ENCODE measurements at places on chromosomes 7 and 10.

GRCh38 chr10:128030498-128031072, 95.6 kb downstream of the MKI67 start:
- no peak overlapping the region for H3K4me3 ChIP-seq
- no peaks in the 10 kb centered on the region for H3K27me3 ChIP-seq
- H3K4me1 ChIP-seq: peaks cover 15% of the 10 kb centered on the region

DNA sequence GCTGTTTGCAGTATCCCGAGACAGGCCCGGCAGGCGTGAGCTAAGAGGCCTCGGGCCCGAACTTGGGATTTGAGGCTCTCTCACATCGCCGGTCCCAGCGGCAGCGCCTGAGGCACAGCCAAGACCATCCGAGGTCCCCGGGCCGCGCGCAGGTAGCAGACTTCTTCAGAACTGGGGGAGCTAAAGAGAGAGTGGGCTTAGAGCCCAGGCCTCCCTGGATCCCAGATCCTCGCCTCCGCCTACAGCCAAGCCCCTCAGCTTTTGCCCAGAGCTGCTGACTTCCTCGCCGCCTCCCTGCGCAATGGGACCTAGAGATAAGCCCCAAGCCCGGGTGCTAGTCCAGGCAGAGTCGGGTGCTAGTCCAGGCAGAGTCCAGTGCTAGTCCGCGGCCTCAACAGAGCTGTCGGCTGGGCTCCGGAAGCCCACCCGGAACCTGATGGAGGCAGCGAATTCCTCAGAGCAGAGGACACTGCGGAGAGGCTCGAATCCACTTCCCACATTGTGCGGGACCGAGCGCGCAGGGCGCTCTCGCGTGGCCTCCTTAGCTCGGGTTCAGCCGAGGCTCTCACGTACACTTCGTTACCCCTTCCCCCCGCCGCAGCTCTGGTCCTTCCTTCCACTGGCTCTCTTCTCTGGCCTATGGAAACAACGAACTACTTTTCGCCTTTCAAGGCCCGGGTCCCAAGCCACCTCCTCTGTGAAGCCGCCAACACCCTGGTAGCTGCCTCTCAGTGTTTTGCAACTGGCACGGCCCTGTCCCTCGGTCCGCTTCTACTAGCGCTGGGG, 5.8 kb downstream of the LBX1 start:
- H3K27me3 ChIP-seq: peaks cover 69% of the 10 kb centered on the region
- no peak overlapping the region for H3K4me3 ChIP-seq
- no peaks in the 10 kb centered on the region for H3K4me1 ChIP-seq
- no peak overlapping the region for H3K27ac ChIP-seq
- no peak for DNase-seq
- H3K36me3 ChIP-seq: no peaks in the 10 kb centered on the region

DNA sequence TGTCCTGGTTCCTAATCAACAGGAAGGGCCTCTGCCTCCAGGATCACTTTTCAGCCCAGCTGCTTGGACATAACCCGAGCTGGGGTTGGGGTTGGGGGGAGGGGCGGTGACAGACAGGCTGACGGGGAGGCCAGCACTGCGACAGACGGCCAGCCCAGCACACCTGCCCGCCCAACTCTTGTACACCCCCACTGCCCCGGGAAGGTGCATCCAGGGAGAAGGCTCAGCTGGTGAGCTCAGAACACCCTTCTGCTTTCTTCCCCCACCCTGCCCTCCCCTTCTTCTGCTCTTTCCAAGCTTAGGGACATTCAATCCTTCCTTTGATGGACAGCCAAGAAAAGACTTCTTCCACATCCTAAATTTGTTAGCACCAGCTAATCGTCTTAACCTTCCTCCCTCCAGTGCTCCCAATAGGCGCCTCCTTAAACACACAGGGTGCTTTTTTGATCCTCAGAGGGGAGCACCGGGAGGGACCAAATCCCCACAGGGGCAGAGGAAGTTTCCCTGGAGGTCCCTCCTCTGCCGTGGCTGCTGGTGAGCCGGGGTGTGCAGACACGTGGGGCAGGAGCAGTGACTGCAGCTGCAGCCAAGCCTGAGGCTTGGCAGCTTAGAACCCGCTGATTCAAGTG, 44.7 kb downstream of the COL13A1 start:
- no peak overlapping the region for H3K4me3 ChIP-seq
- peaks cover 12% of the 10 kb centered on the region for H3K27me3 ChIP-seq
- no peak overlapping the region for H3K27ac ChIP-seq
- no peaks in the 10 kb centered on the region for H3K4me1 ChIP-seq
- H3K36me3 ChIP-seq: no peaks in the 10 kb centered on the region

GRCh38 chr7:132244903-132245480, 331.3 kb downstream of the PLXNA4 start:
- H3K4me3 ChIP-seq: no peak overlapping the region
- H3K27ac ChIP-seq: no peak overlapping the region
- no peaks in the 10 kb centered on the region for H3K36me3 ChIP-seq
- H3K4me1 ChIP-seq: no peaks in the 10 kb centered on the region
- no peak for DNase-seq

DNA sequence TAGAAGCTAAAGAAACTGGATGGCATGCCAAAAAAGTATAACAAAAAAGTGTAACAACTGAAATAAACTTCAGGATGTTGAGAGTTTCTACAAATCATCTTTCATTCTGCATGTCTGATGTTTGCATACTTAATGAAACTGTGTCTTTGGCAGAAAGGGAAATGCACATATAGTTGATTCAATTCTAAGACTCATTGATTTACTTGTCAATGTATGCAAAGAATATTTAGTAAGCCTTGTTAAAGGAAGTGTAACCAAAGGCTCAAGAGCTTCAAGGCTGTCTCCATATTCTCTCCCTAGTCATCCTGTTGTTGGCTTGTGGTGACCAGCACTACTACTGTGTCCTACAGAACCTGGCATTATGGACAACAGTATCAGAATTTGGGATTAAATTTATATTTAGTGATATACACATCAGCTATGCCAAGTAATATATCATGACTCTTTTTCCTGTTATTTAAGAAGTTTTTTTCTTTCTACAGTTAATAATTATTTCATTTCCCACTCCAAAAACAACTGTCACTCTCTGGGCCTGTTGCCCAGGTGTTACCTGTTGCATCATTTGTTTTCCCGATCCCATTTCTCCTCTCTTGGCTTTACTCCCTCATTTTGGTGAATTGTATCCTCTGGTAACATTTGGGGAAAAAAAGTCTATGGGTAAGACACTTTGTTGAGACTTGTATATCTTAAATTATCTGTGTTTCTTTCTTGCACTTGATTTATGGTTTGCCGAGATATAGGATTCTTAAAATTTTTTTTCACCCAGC, 226.6 kb upstream of the BMPER start:
- no peak overlapping the region for H3K27ac ChIP-seq
- H3K36me3 ChIP-seq: no peaks in the 10 kb centered on the region
- no peaks in the 10 kb centered on the region for H3K4me1 ChIP-seq
- DNase-seq: no peak
- no peaks in the 10 kb centered on the region for H3K27me3 ChIP-seq
- H3K4me3 ChIP-seq: no peak overlapping the region

DNA sequence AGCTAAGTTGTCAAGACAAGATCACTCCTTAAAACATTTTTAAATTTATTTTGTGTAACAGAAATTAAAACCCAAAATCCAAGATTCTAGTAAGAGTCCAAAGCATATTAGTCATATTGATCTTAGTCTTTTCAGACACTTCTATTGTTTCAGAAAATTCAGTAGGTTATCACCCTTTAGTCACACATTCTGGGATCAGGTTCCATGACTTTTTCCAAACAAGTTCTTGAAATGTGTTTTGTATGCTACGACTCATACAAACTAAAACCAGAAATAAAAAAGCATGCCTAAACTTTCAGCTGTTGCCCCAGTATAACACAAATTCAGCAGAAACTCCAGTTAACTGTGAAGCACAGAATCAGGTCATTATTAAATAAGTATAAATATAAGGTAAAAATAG, 10.7 kb downstream of the SEMA3D start:
- no peak overlapping the region for H3K27ac ChIP-seq
- H3K4me3 ChIP-seq: no peak overlapping the region
- H3K27me3 ChIP-seq: no peaks in the 10 kb centered on the region
- H3K36me3 ChIP-seq: no peaks in the 10 kb centered on the region
- no peak for DNase-seq
- H3K4me1 ChIP-seq: no peaks in the 10 kb centered on the region
